Activated CD4-positive, alpha-beta memory T cell treated with anti-CD3 and anti-CD28 coated beads for 36 hours (primary cell): ENCODE measurements at places on chromosomes 16 and 17.

GRCh38 chr16:61730997-61731396 lies 305.2 kb downstream of the CDH8 start:
- no peak for DNase-seq

- DNase-seq, result no peak
These were observed 127.1 kb downstream of the MAF start for GRCh38 chr16:79473456-79473855.

- peak; percentile 97 for DNase-seq
These were observed 22.9 kb downstream of the SOCS1 start for GRCh38 chr16:11232852-11233726.

GRCh38 chr16:7321661-7322060 lies 11.0 kb upstream of the RBFOX1 start:
- no peak for DNase-seq

GRCh38 chr17:44012391-44012790 lies 2.4 kb downstream of the TMEM101 start:
- no peak for DNase-seq

GRCh38 chr17:55584861-55585260 lies 73.6 kb upstream of the SMIM36 start:
- DNase-seq, result no peak
